ENCODE measurements at places on chromosomes 1 and 21.

GRCh38 chr1:160400646-160401486, 502 bp downstream of the VANGL2 start:
- no peak for DNase-seq

GRCh38 chr21:25850126-25850842, 115.5 kb downstream of the GABPA start:
- no peak for DNase-seq

DNA sequence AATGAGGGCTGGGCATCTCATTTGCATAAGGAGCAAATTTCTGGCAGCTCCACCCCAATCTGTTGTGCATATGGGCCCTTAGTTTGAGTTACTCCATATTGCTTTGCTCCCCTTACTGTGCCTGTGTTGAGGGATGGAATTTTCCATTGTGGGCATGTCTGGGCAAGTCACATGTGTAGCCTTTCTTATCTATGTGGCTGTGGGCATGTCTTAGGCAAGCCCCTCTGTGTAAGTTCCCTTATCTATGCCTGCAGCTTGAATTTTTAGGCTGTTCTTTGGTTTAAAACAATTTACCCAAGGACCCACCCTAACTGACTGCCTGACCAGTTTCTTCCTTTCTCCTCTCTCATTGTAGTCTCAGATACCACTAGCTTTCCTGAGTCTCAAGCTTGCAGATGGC, 405.7 kb upstream of the NCAM2 start:
- DNase-seq = no peak

- DNase-seq = no peak
These were observed 82.2 kb downstream of the LMO4 start for GRCh38 chr1:87410776-87411480.

DNA sequence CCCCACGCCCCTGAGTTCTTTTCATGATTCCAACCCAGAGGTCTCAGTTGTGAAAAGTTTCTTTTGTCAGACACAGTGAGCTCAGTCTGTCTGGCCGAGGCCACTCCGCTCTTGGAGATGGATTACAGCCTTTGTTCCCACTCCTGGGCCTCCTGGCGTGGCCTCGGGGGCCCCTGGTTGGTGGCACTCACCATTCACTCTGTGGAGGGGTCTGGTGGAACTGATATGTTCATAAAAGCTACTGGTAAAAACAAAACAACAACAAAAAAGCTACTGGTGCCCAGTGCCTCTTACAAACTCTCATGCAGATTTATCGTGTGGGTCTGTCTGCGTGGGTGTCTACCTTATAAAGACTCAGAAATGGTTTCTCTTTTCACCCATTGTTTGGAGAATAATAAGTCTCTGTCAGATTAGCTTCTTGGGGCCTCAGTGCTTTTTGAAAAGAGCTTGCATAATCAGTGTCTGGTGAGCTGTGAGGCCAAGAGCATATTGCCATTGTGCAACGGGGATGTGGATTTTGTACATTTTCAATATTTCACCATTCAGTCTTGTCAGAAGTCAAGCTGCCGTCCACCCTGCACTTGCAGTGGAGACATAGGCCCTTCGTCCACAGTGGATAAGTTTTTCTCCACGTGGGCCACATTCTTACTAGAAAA, 86.7 kb downstream of the GALNT2 start:
- DNase-seq = no peak

DNA sequence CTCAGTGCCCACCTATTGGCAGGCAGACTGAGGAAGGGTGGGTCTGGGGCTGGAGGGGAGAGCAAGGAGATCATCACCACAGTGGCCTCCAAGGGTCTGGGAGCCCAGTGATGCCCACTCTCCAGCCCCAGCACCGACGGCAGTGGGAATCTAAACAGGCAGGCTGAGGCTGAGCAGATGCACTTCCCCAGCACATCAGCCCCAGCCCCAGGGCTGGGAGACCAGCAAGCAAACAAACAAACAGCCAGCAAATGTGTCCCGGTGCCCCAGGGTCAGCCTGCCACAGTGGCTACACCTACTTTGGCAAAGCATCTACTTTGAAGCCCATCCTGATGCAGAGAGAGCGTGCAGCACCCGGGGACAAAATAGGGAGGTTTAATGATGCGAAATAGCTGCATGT, 216.3 kb upstream of the ZC3H12A start:
- DNase-seq = no peak

Data from activated CD4-positive, alpha-beta T cell treated with anti-CD3 and anti-CD28 coated beads for 4 hours (primary cell).